COLO829 (cell line): ENCODE measurements at places on chromosomes 12 and 14.

- no peak for DNase-seq
Observed at GRCh38 chr14:68364792-68365192, 428.1 kb downstream of the ZFP36L1 start.

- DNase-seq = no peak
Observed at GRCh38 chr12:53480491-53481442, 18.5 kb downstream of the MAP3K12 start.

GRCh38 chr14:44701563-44702263 lies 194.6 kb upstream of the FSCB start:
- no peak for DNase-seq

DNA sequence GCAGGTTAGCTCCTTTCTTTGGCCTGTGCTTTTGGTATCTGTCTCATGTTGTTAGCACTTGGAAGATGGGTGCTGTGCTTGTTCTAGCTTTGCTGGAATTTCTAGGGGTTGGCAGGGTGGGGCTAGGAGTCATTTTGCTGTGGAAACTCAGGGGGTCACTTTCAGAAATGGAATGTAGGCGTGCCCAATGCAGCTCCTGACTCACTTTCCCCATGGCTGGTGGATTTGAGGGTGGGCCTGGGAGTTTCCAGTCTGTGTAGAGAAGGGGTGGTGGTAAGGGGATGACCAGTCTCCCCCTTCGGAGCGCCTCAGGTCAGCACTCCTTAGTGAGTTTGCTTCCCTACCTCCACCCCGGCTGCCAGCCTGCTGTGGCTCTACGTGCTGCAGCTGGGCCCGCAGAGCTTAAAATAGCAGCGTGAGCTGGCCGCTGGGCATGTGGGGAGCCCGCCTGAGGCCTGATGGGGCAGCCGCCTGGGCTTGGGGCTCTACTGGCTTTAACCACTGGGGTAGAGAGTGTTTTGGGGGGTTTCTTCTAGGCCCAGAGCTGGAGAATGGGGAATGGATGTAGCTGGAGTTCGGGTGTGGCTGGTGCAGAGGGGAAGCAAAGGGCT lies 108.2 kb downstream of the TSPAN9 start:
- DNase-seq = no peak
